ENCODE measurements at places on chromosomes 2 and 18. TPM values are rescaled to one million over a fixed set of nuclear protein-coding genes. Genes with fewer than 3 reads are reported as not detected.

DNA sequence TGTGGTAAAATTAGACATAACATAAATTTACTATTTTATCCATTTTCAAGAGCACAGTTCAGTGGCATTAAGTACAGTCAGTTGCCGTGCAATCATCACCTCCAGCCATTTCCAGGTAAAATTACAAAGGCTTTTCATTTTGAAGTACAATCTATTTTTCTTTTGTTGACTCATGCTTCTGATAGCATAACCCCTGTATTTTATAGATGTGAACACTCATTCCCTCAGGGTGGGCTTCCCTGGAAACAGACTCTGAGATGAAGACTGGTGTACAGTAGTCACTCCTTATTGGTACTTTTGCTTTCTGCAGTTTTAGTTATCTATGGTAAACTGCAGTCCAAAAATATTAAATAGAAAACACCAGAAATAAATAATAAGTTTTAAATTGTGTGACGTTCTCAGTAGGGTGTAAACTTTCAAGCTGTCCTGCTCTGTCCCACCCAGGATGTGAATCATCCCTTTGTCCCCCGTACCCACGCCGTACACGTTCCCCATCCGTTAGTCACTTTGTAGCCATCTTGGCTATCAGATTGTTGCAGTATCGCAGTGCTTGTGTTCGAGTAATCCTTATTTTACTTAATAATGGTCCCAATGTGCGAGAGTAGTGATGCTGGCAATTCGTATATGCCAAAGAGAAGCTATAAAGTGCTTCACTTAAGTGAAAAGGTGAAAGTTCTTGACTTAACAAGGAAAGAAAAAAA is 41.1 kb upstream of the NAB1 start:
- no peak for DNase-seq

DNA sequence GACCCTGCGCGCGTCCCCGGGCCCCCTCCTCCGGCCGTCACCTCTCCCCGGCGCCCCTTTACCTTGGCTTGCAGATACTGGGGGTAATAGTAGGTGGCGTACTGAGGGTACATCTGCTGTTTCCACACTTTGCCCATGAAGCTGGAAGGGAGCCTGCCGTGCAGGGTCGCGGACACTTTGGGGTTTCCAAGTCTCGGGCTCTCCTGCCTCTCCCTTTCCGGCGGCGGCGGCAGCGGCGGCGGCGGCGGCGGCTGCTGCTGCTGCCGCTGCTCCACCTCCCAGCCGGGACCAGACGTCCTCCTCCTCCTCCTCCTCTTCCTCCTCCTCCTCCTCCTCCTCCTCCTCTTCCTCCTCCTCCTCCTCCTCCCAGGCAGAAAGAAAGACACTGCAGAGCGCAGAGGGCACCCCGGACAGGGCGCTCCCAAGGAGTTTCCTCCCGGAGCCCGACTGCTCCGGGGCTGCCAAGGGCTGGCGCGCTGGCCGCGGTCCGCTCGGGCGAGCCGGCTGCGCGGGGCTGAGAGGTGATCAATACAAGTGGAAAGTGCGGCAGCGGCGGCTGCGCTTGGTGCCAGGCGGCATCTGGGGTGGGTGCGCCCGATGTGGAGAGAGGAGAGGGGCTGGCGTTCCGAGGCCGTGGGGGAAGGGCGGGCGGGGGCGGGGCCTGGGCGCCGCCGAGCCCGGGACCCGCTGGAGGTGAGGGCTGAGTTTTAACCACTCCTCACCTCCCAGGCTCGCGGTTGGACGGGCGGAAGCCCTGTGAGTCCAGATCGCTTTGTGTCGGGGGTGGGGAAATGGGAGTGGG is at the start of gene RBMS1:
TSS of gene RBMS1 (minus strand) at position 581 of the 802 bp plus-strand sequence. CDS start at position 137, 444 bp downstream.
- peak; percentile 75 for DNase-seq

DNA sequence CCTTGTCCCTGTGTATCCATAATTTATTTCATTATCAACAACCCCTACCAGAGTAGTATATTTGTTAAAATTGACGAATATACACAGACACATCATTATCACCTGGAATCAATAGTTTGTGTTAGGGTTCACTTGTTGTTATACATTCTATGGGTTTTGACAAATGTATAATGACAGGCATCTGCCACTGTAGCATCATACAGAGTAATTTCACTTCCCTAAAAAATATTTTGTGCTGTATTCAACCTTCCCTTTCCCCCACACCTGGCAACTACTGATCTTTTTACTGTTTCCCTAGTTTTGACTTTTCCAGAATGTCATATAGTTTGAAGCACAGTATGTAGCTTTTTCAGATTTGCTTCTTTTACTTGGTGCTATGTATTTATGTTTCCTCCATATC is 132.0 kb downstream of the ZNF804A start:
- no peak for DNase-seq

GRCh38 chr2:164046040-164046439 is 310.2 kb upstream of the FIGN start:
- DNase-seq, result no peak

DNA sequence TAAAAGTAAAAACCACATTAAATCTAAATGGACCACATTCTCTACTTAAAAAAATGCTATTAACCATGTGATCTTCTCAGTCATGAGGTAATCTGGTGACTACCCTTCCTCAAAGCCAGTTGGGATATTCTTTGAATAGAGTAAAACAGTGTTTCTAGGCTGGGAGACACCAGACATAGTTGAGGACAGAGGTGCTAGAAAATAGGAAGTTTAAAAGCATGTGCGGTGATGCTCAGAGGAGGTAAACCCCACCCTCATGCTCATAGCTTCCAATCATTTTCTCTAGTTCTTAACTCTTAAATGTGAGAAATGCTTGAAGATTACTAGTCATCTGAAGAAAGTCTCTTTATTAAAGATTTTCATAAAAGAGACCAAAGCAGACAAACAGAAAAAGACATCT is 30.7 kb upstream of the ELAC1 start:
- DNase-seq, result no peak

- no peak for DNase-seq
Observed at GRCh38 chr2:99680946-99681345, 191.1 kb upstream of the REV1 start.

DNA sequence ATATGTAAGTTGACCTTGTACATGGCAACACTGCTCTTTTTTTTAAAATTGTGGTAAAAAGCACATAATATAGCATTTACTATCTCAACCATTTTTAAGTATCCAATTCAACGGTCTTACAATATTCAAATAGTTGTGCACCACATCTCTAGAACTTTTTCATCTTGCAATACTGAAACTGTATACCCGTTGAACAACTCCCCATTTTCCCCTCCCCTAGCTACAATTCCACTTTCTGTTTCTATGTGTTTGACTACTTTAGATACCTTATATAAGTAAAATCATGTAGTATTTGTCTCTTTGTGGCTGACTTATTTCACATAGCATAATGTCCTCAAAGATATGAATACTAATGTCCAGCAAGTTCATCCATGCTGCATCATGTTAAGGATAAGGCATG is 452.1 kb downstream of the TXNL1 start:
- no peak for DNase-seq

DNA sequence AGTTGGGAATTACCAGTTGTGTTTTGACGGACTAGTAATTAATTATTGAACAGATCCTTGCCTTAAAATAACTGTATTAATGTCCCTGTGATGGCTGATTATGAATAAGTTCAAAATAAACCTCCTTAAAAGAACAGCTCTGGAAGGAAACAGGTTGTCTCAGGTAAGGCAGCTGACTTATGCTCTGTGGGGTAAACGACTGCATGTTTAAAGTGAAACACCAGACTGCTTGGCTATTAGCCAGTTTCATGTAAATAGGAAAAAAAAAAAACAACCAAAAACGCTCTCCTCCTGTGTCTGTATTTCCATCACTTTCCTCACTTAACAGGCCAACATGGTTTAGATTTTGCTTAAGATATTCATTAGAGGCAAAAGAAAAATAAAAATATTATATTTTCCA is 243.6 kb downstream of the TMEM182 start:
- DNase-seq, result no peak

The CLEC4F gene
- 0.21 TPM for total RNA-seq

The ITPRIPL1 gene
- total RNA-seq, result 2.1 TPM

The MDH1 gene
- 895 TPM for total RNA-seq

The ARHGEF33 gene
- 0.44 TPM for total RNA-seq

The HPCAL1 gene
- 27.4 TPM for total RNA-seq

The STON1 gene
- total RNA-seq, result 16.7 TPM

The HOXD3 gene
- 1.1 TPM for total RNA-seq

All from left cardiac atrium (tissue), 4 donors.